ENCODE measurements at places on chromosomes 2 and 18. TPM values are rescaled to one million over a fixed set of nuclear protein-coding genes. Genes with fewer than 3 reads are reported as not detected.
A peak's percentile ranks its signal among the peaks of the same experiment; 100 is the strongest.

DNA sequence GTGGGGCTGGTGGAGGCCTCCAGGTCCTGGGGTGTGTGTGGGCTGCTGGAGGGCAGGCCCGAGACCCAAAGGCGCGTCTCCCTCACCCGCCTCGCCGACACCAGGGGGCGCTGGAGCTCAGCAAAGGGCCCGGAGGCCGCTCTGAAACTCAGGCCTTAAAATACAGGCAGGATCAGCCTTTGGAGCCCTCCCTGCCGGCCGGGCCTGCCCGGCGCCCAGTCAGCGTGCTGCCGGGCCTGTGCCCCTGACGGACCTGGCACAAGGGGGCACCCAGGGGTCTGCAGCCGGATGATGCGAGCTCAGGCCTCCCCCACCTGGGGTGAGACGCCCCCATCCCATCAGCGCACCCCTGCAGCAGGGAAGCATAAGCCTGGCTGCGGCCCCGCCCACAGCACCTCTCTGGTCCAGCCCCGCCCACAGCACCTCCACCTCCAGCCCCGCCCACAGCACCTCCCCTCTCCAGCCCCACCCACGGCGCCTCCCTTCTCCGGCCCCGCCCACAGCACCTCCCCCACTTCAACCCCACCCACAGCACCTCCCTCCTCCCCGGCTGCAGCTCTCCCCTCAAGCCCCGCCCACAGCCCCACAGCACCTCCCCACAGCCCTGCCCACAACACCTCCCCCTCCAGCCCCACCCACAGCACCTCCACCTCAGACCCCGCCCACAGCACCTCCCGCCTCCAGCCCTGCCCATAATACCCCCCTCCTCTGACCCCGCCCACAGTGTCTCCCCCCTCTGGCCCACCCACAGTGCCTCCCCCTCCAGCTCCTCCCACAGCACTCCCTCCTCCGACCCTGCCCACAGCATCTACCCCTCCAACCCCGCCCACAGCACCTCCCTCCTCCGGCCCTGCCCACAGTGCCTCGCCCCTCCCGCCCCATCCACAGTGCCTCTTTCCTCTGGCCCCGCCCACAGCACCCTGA, 92.8 kb upstream of the OTOS start:
- DNase-seq = no peak

GRCh38 chr2:29322011-29322410, 206.8 kb downstream of the CLIP4 start:
- no peak for DNase-seq

DNA sequence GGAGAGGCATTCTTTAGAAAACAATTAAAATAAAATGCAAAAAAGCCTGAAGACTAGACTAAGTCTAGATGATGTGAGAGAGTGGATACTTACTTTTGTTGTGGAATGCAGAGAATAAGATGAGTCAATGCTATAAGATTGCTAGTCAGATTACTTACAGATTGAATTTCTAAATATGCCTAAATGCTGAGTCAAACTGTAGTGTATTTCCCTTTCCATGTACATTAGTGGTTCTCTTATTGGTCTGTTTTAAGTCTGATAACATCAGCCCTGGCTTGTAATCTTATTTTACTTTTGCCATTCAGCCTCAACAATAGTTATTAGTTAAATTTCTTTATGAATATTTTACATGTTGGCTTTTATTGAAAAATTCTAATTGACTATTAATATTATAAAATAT, 702.7 kb downstream of the SOCS6 start:
- no peak for DNase-seq

DNA sequence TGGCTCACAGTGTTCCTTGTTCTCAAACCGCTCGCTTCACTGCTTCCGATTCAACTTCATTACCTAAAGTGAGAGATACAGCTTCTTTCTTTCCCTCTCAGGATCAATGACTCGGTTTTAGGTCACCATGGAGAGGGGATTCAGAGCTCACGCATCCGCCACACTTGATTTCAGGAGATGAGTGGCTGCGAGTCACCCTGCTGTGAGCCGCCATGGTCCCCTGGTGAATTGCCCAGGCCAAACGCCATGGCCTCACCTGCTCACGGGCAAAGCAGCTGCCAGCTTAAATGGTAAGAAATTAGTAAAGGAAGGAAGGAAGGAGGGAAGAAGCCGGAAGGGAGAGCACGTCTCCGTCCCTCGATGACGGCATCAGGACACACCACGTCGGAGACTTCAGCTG, 60.5 kb downstream of the ADNP2 start:
- no peak for DNase-seq

- no peak for DNase-seq
Measured at GRCh38 chr2:165594231-165594934, 124.9 kb downstream of the CSRNP3 start.

GRCh38 chr2:115248066-115248465, 805.6 kb downstream of the DPP10 start:
- DNase-seq = no peak

DNA sequence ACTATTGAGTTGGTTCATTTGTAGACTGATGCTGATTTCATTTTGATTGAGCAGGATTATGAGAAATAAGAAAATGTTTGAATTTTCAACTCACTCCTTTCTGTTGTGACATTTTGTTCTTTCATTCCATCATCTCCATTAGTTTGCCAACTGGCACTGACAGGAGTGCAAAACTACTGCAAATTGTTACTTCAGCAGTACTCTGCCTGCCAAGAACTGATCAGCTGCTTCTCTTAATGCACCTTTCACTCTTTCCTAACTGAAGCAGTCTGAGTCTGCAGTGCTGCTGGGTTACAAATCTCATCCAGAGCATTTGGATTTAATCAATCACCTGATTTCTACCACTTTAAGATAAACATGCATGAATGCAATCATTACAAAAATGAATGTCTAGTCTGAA, 70.9 kb downstream of the TMEFF2 start:
- DNase-seq = no peak

DNA sequence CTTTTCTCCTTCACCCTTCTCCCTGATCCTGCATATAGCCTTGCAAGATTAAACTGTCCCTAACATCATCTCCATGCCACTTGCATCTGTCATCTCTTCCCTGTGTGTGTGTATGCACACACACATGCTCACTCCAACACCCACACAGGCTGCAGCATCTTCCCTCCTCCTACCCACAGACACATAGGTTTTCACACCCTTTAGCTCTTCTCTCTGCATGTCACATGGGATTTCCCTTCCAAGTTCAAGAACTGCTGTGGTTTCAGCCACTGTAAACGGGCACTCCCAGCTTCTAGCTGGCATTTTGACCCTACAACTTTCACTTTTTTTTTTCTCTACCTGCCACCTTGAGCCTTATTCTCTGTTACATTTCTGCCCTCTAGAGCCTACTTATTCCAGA, 6.4 kb downstream of the CELF4 start:
- no peak for DNase-seq

DNA sequence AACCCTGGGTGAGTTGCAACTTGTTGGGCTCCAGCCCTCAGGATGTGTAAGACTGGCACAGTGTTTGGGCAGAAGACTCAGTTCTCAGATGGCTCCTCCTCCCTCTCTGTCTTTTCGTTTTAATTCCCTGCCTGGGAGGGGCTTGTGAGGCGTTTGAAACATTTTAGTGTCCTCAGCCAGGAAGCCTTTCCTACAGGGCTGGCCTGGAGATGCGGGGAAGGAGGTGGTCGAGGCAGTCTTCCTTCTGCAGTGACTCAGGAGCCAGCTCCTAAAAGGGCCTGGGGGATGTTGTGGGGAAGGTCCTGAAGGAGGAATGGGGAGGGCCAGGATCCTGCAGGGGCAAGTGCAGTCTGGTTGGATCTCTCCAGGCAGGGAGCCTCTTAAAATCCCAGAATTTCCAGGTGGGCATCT, 22.1 kb upstream of the IGFBP5 start:
- no peak for DNase-seq

- no peak for DNase-seq
Measured at GRCh38 chr2:23524261-23524706, 139.3 kb downstream of the KLHL29 start.

- no peak for DNase-seq
Measured at GRCh38 chr2:65370387-65371073, 61.9 kb downstream of the SPRED2 start.

DNA sequence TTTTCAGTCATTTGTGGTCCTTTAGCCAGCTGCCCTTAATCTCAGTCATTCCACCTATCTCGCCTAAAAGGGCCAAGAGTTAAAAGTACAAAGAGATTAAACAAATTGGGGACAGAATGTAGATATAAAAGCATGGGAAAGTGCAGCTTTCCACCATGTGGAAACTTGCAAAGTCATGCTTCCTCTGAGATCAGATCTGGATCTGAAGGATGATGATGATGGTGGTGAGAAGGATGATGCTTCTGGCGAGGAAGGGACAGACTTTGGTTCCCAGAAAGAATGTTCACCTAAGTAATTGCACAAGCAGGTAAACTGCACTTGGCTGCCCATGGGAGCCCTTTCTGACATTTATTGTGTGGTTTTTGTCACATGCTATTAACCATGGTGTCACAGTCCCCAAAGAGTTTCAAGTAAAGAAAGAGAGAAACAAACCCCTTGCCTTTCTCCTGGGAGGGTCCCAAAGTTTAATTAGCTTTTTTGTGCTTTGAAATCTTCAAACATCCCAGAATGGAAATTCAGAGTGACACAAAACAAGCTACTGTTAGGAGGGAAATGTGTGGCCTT, 34.7 kb downstream of the KLF7 start:
- DNase-seq = no peak

- peak; percentile 18 for DNase-seq
Measured at GRCh38 chr2:215436705-215437565, 1.1 kb upstream of the FN1 start.

GRCh38 chr18:59323931-59324622, 5.6 kb upstream of the CPLX4 start:
- DNase-seq = no peak

DNA sequence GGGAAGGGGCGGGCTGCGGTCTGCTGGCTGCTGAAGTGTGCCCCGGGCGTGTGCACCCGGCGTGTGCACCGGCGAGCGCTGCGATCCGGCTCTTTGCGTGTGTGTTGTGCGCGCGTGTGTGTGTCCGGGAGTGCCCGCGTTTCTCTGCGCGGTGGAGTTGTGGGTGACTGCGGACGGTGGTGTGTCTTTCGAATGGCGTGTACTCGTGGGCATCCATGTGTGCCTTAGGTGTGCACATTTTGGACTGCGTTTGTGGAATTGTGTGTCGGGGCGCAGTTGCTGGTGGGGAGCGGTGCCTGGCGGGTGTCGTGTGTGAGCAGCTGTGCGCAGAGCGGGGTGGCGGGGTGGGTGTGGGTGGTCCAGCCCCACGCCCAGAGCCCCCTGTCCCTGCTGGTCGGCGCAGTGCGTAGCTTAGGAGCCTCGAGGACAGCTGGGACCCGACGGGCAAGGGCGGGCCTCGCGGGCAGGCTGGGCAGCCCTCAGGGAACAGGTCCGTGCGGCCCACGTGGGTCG, 533 bp downstream of the HPCAL1 start:
- DNase-seq = no peak

- no peak for DNase-seq
Measured at GRCh38 chr2:138028538-138028937, 64.3 kb downstream of the HNMT start.

DNA sequence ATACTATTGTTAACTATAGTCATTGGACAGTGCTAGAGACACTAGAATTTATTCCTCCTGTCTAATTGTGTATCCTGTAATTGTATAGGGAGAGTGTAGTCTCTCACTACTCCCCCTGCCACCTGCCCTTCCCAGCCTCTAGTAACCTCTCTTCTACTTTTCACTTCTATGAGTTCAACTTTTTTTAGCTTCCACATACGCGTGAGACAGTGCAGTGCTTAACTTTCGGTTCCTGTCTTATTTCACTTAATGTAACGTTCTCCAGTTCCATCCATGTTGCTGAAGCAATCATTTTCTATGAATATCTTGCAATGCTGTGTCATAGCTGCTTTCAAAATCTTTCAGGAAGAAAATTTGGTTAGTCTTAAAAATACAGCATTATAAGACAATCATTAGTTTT, 22.8 kb upstream of the RUFY4 start:
- no peak for DNase-seq

- no peak for DNase-seq
Measured at GRCh38 chr2:131031431-131031841, 61.8 kb downstream of the FAM168B start.

DNA sequence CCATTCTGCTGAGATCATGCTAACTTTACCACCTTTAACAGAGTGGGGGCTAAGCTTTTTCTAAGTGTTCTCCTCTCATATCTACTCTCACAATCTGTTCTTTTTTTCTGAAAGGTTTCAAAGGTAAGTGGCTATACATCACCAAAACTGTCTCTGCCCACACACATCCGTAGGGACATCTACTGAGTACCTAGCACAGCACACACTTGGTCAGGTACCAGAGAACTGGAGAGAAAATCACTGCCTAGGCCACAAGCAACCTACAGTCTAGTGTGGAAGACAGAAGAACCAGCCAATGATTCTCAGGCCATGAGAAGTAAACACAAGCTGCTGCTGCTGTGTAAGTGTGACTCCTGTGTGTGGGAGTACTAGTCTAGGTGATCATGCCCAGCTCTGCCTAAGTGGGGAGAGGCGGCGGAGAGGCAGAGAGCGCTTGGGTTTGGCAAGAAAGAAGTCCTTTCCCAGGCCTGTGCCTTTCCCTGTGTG, 176.1 kb upstream of the ZFP36L2 start:
- DNase-seq = no peak

DNA sequence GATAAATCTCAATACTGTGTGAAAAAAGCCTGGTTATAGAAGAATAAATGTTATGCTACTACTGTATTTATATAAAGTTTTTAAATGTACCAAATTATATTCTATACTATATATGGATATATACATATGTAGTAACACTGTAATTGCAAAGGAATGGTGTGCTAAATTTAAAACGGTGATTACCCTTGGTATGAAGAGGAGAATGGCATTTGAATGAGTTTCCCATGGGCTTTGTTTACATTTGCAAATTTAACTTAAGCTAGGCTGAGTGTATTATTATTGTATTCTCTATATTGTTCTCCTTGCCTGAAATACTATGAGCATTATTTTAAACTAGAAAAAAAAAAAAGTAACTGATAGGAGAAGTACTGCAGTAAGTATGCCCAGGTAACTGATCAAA, 4.7 kb upstream of the SP3 start:
- DNase-seq = no peak

DNA sequence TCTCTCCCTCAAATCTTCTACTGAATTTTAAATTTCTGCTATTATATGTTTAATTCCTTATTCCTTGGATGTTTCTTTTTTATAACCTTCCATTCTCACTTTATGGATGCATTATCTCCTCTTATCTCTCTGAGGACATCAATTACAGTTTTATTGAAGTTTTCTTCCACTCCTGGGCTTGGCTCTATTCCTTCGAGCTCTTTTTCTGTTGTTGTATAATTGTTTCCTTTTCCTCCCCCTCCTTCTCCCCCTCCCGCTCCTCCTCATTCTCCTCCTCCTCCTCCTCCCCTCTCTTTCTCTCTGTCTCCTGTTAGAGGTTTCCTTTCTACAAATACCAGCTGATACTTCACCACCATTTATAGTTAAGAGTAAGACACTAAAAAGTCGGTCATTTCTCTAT, 209.8 kb downstream of the ZBTB7C start:
- DNase-seq = no peak

GRCh38 chr2:158726911-158727592, 68.1 kb upstream of the DAPL1 start:
- no peak for DNase-seq

- DNase-seq = no peak
Measured at GRCh38 chr18:50203801-50204604, 9.1 kb upstream of the MYO5B start.

PSMG2 gene
- polyA plus RNA-seq = 103 TPM

HOXD10 gene
- 4.1 TPM for polyA plus RNA-seq

DIPK1C gene
- 0.22 TPM for polyA plus RNA-seq

NT5C1B gene
- polyA plus RNA-seq = 0.04 TPM

RAB27B gene
- 0.90 TPM for polyA plus RNA-seq

UGT1A4 gene
- 1.2 TPM for polyA plus RNA-seq

TMSB10 gene
- polyA plus RNA-seq = 1,628 TPM

MALL gene
- polyA plus RNA-seq = 14.1 TPM
